ENCODE measurements at places on chromosomes 2 and 18.

GRCh38 chr2:195711478-195711877 lies 54.5 kb downstream of the SLC39A10 start:
- H3K4me1 ChIP-seq, result no peaks in the 10 kb centered on the region
- peaks cover 9% of the 10 kb centered on the region for H3K36me3 ChIP-seq
- no peak overlapping the region for H3K4me3 ChIP-seq
- H3K27me3 ChIP-seq, result no peaks in the 10 kb centered on the region
- no peak overlapping the region for H3K27ac ChIP-seq

DNA sequence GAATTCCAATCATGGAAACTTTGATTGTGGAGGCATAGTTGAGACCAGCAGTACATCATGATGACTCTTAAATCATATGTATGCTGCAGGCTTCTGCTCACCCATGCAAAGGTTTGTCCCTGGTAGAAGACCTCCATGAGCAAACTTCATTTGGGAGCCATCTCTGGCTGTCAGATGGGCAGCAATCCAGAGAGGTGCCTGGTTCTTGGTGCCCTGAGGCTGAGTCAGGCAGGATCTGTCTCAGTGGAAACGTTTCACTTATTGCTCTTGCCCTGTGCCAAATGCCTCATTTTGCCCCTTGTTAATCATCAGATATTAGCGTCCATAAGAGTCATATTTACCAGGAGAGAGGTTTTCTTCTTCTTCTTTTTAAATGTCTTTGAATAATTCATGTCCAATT lies 151.5 kb upstream of the CELF4 start:
- no peak for DNase-seq
- no peak overlapping the region for H3K4me3 ChIP-seq
- H3K36me3 ChIP-seq, result no peaks in the 10 kb centered on the region
- H3K27me3 ChIP-seq, result no peaks in the 10 kb centered on the region

DNA sequence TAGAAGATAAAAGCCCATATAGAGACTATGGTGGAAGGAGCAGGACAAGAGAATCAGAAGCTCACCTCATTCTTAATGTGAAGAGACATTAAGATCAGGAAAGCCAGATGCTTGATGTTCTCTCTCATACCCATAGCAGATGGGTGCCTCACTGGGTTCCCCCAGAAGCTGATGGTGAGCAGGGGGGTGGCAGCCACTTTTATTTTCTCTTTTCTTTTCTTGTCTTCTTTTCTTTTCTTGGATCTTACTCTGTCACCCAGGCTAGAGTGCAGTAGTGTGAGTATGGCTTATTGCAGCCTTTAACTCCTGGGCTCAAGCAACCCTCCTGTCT lies 14.8 kb upstream of the CXCR4 start:
- no peaks in the 10 kb centered on the region for H3K36me3 ChIP-seq
- no peak for DNase-seq
- no peak overlapping the region for H3K4me3 ChIP-seq
- H3K27ac ChIP-seq, result no peak overlapping the region
- H3K4me1 ChIP-seq, result peaks cover 8% of the 10 kb centered on the region
- H3K27me3 ChIP-seq, result no peaks in the 10 kb centered on the region

GRCh38 chr2:159640176-159640575 lies 23.8 kb upstream of the BAZ2B start:
- H3K36me3 ChIP-seq, result no peaks in the 10 kb centered on the region
- no peaks in the 10 kb centered on the region for H3K4me1 ChIP-seq
- no peak for DNase-seq
- H3K27ac ChIP-seq, result no peak overlapping the region

Measured in muscle of leg (tissue), 16 donors.